ENCODE measurements at places on chromosomes 7 and 10.

DNA sequence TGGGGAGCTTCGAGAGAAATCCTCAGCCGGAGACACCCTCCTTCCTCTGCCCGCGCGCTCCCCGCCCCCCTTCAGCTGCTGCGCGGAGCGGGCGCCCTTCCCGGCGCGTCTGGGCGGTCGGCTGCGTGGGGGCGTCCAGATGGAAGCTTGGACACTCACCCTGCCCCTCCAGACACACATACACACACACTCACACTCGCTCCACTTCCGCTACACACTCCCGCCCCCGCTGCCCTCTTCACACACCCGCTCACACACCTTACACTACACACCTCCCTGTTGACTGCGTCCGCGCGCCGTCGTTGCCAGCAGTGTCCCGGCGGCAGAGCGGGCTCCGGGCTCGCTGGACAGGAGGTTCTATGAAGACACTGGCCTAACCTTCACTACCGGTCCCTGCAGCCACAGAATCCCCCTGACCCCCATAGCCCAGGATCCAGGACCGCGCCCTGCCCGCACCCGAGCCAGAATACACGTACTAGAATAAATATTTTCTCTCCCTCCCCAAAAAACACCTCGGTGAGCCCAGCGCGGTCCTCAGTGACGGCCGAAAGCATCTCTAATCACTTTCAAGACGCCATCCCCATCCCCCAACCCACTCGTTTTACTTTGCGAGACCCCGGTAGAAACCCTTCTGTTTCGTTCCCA lies 1.1 kb upstream of the EGR2 start:
- peak; percentile 68 for DNase-seq

DNA sequence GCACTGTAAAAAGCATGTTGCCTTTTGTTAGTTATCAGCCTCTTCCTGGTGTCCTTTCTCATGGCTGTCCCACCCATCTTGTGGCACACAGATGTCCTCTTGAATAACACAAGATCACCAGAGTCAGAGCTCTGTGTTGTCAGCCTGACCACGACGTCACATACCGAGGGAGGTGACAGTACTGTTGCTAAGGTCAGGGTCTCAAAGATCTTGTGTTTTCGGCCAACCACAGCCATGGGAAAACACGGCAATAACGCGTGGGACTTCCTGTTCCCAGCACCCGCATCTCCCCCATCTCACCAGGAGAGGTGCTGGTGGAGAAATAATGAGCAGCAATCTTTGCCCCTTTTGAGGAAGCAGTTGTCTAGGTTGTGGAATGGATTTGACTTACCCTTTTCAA lies 40.4 kb downstream of the NPVF start:
- no peak for DNase-seq

DNA sequence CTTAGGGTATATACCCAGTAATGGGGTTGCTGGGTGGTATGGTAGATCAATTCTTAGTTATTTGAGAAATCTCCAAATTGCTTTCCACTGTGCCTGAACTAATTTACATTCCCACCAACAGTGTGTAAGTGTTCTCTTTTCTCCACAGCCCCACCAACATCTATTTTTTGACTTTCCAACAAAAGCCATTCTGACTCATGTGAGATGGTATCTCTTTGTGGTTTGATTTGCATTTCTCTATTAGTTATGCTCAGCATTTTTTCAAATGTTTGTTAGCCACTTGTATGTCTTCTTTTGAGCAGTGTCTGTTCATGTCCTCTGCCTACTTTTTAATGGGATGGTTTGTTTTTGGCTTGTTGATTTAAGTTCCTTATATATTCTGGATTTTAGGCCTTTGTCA lies 66.4 kb downstream of the MGAM2 start:
- DNase-seq, result no peak

DNA sequence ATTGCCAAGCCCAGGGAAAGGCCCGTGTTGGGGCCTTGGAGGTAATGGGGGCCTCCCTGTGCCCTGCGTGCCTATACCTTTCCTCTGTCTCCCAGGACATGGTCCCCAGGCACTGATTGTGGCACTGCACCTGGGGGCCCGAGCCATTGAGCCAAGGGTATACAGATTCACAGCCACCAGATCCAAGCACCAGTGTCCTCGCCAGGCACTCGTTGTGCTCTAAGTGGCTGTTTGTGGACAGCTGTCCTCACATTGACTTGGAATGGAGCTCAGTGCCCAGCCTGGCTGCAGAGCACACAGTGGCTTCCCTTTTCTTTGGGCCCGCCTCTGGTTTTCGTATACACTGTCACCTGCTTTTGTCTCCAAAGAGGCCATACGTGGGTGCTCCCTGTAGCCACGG lies 72.0 kb upstream of the BTBD16 start:
- DNase-seq, result no peak

GRCh38 chr10:91799612-91799975 lies 1.4 kb downstream of the TNKS2 start:
- no peak for DNase-seq

- DNase-seq, result no peak
Observed at GRCh38 chr10:114380060-114380459, 24.2 kb downstream of the AFAP1L2 start.

- no peak for DNase-seq
Observed at GRCh38 chr10:36736311-36736710, 389.1 kb upstream of the ANKRD30A start.

GRCh38 chr7:72622532-72622931 lies 205.5 kb downstream of the TYW1B start:
- no peak for DNase-seq

DNA sequence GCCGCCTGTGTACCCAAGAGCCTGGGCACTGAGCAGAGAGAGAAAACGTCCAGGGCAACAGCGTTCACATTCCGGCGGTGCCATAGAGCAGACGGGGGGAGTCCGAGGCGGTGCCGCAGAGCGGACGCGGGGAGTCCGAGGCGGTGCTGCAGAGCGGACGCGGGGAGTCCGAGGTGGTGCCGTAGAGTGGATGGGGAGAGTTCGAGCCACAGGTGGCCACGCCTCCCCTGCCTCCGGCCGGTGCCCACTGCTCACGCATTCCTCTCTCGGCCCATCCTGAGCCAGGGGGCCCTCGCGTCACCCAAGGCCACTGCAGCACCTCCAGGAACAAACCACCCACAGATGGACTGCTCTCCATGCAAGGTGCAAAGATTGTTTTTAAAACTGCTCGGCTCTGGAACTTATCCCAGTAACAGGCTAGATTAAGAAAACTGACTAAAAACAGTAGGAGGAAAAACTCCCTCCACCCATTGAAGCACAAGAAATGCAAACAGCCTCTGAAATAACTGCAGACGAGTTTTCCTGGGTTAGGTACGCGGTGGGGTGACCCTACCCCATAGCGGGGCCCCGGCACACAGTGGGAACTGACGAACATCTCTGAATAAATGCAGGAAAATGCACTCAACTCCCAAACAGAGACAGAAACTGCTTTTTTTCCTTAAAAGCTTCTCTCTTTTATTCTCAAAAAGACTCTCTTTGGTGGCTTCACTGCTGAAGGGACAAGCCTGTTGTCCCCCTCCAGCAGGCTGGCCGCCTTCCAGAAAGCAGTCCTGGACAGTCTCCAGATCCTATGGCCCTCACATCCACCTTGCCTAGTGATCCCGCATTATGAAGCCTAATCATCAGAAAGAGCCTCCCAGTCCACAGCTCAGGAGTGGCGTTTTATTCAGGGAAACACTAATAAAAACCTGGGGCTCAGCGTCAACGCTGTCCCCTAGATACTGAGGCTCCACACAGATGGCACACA lies 55.9 kb downstream of the DIP2C start:
- DNase-seq, result no peak

DNA sequence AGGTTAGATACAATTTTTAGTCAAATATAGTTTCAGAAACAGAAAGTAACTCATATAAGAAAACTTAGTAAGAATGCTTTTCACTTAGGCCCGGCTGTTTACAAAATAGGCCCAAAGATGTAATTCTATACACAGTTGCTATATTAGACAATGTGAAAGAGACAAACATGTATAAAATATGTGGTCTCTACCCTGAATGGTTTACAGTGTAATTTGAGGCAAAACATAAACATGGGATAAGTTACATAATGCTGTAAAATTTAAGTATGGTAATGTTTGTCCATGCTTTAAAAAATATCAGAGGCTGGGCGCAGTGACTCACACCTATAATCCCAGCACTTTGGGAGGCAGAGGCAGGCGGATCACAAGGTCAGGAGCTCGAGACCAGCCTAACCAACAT lies 18.7 kb downstream of the KRIT1 start:
- DNase-seq, result no peak

DNA sequence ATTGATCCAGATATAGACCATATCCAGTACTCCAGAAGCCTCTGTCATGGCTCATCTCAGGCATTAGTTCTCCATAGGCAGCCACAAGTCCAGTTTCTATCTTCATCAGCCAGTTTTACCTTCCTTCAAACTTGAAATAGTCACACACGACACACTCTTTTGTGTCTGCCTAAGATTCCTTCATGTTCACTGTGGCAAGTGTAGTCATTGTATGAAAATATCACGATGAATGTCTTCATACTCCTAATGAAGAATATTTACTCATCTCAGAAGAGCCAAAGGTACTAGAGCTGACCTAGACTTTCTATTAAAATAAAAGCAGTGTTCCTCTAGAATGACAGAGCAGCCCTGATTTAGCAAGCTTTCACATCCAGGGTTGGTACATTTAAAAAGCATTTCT lies 230.7 kb downstream of the SNX13 start:
- DNase-seq, result no peak

DNA sequence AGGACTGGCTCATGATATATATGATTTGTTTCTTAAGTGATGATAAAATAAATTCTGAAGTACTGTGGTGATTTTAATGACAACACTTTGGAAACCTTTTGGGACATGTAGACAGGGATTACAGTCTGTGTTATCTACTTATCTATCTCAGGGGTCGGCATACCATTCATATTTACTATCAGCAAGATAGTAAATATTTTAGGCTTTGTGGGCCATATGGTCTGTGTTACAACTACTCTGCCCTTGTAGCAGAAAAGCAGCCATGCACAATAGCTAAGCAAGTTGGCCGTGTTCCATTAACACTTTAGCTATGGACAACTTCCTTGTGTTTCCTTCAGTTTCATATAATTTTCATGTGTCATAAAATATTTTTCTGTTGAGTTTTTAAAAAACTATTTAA lies 97.8 kb upstream of the PRPS1L1 start:
- no peak for DNase-seq

DNA sequence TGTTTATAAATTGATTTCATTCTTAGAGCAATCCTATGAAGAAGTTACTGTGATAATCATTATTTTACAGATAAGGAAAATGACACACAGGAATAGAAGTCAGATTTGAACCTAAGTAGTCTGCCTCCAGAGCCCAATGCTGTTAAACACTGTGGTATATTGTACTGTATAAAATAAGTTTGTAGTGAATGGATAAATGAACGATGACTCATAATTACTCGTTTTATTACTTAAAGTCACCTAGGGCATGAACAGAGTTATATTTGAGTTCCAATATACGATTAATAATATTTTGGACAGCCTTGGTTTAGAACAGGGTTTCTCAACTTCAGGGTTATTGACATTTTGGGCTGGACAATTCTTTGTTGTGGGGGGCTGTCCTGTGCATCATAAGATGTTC lies 7.8 kb upstream of the BTRC start:
- no peak for DNase-seq

GRCh38 chr7:151095828-151096475 lies 9.7 kb downstream of the AGAP3 start:
- DNase-seq, result no peak

DNA sequence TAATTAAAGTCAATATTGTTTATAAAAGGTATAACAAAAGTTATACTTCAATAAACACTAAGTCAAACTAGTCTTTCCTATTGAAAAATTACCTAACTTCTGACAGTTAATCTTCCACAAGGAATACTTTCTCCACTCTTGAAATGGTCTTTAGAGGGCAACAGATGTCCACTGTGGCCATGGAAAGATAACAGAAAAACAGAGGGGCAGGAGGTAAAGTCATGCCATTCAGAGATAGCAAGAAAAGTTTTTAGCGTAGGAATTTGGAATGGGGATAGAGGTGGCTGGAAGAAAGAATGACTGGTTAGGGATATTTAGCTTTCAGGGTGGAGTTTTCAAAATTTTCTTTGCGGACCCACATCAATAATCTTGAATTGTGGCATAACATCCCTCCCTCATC lies 34.7 kb downstream of the HYCC1 start:
- no peak for DNase-seq

GRCh38 chr7:134707663-134708378 lies 61.2 kb downstream of the BPGM start:
- no peak for DNase-seq

DNA sequence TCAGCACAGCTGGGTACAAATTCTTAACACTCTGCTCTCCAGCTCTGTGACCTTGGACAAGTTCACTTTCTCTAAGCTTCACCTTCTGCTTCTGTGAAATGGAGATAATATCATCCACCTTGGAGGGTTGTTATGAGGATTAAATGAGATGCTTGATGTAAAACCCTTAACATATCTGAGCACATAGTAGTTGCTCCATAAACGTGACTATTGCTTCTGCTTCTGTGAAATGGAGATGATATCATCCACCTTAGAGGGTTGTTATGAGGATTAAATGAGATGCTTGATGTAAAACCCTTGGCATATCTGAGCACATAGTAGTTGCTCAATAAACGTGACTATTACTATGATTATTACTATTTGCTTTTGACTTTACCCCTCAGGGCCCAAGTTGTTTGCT lies 14.6 kb downstream of the EPHB6 start:
- DNase-seq, result no peak

DNA sequence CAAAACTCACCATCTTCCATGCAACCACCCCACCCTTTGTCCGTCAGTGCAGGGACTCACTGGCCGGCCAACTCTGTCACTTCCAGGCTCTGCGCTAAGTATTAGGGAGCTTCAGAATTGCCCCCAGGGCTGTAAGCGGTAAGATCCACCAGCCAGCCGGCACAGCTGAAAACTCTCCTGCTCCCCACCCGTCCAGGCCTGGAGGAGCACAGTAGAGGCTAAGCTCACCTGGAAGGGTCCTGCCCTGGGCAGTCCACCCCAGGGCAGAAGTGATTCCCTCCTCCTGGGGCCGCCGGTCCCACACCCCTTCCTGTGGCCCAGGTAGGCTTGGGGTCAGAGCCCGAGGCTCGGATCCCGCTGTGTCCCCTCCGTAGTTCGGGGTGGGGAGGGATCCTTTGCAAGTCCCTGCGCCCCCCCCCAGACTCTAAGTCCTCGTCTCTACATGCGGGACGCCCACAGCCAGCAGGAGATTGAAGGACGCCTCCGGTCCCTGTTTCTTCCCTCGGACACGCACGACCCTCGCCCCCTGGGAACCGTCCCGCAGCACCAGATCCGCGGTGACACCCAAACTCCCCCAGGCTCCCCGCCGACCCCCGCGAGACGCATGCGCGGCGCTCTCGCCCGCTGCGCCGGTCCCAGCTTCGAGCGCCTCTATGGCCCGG lies 138.9 kb downstream of the ARHGAP22 start:
- no peak for DNase-seq

DNA sequence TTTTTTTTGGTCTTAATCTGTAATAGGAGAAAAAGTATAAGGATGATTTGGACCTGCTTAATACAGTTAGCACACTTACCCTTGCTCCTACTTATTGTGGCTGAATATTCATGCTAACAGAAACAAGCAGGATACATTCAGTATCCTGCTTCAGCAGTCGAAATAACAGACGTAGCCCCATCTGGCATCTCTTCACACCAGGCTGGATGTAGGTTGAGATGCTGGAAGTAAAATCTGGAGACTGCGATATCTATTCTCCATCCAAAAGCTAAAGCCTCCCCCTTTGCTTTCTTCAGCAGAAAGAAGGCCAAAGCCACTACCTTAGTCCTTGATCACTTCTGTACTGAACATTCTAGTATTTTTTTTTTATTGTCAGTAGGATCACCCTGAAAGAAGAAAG lies 537.4 kb downstream of the AUTS2 start:
- no peak for DNase-seq

- DNase-seq, result no peak
Observed at GRCh38 chr10:101451667-101452069, 97.7 kb downstream of the BTRC start.

Data from GM13976 (cell line).